Activated naive CD4-positive, alpha-beta T cell (primary cell): ENCODE measurements at places on chromosomes 1 and 21.

- peak; percentile 64 for DNase-seq
Measured at GRCh38 chr1:211698161-211699026, 23.0 kb upstream of the NEK2 start.

DNA sequence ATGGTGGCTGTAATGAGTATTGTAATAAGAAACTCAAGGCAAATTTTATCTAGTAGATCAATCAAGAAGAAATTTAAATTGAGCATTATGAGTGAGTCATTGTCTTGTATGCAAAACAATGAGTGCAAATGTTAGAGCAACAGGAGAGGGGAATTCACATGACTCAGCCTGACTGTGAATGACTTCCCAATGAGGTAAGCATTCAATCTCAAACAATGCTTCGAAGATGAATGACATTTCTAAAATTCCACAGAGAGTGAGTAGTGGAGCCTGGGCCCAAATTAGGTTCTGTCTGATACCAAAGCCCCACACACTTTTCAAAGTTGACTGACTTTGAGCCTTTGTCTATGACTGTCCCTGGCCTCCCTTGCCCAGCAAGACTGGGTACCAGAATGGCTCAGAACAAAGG is 738.0 kb downstream of the PTPRU start:
- DNase-seq, result no peak

GRCh38 chr1:154767315-154768240 is 102.5 kb downstream of the KCNN3 start:
- no peak for DNase-seq

- DNase-seq, result no peak
Measured at GRCh38 chr1:110816945-110817344, 56.0 kb upstream of the CD53 start.

- DNase-seq, result no peak
Measured at GRCh38 chr1:245688536-245689453, 534.0 kb downstream of the KIF26B start.

DNA sequence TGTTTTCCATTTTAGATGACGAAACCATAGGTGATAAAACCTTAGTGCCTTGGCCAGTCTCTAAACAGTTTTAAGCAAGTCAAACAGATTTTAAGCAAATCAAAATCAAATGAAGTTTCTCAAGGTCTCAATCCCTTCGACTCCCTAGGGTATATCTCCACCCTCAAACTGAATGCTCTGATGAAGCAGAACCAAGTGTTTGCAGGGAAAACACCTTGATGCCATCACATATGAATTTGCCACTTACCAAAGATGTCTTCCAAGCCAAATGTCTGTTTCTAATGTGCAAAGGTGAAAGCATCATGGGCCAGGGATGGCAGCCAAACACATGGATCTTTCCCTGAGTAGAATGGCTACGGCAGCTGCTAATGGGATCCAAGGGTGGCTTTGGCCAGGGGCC is 116.4 kb upstream of the COP1 start:
- DNase-seq, result no peak

DNA sequence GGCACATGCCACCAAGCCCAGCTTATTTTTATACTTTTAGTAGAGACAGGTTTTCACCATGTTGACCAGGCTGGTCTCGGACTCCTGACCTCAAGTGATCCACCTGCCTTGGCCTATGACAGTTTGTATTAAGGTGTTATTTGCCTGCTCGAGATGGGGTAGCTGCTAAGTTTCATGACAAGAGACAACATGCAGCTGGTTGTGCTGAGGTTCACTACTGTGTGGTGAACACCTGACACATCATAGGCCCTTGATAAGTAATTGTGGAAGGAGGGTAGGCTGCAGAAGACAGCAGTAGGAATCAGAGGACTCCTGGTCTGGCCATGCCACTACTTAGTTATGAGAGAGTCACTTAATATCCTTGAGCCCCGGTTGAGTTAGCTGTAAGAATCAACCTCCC is 46.2 kb downstream of the PLPP3 start:
- DNase-seq, result no peak
